GM12865 (cell line): ENCODE measurements at places on chromosomes 16 and 17.

DNA sequence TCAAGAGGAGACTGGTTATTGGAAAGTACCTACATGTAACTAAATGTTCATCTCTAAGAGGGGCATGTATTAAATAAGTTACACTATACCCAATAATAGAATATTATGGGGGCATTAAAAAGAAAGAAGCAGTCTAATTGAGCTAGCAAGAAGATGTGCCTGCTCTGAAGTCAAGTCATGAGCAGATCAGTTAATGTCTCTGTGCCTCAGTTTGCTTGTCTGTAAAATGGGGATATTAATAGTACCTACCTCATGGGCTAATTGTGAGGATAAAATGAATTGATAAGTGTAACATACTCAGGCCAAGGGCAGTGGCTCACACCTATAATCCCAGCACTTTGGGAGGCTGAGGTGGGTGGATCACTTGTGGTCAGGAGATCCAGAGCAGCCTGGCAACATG lies 3.0 kb downstream of the CNGB1 start:
- DNase-seq, result no peak

DNA sequence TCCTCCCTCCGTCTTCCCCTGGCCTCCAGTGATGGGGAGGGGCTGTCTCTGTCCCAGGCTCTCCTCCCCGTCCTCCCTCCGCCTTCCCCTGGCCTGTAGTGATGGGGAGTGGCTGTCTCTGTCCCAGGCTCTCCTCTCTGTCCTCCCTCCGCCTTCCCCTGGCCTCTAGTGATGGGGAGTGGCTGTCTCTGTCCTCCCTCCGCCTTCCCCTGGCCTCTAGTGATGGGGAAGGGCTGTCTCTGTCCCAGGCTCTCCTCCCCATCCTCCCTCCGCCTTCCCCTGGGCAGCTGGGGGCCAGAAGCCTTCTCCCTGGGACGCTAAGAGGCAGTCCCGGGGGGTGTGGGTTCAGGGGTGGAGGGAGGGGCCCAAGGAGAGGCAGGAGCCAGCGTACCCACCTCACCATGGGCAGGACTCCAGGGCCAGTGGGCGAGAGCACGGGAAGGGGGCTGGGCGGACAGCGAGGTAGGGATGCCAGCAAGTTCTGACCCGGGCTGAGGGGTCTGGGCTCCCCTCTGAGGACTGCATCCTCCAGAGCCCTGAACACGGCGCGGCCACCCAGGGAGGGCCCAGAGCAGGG lies 14.8 kb downstream of the UTS2R start:
- DNase-seq, result no peak

- DNase-seq, result no peak
These were observed 4.3 kb downstream of the UBE2G1 start for GRCh38 chr17:4362141-4362540.

GRCh38 chr16:57704011-57704904 lies 9.7 kb downstream of the DRC7 start:
- DNase-seq, result no peak

GRCh38 chr16:760065-760464 lies 469 bp upstream of the MSLN start:
- no peak for DNase-seq

GRCh38 chr17:18851201-18851600 lies 6.7 kb upstream of the PRPSAP2 start:
- no peak for DNase-seq

DNA sequence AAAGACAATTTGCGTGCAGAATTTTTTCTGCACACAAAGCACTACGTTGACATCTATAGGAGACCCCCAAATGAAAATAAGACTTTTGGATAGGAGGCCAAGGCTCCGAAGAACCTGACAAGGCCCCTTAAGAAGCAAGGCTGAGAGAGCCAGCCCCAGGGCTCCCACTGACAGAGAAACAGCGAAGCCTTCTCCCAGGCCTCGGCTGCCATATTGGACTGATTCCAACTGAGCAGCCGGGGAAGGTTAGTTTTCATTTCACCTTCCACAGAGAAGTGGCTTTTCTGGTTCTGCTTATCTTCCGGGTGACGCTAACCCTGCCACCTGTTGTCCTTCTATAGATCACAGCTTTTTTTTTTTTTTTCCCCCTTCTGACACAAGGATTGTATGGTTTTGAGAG lies 356.7 kb downstream of the SOX9 start:
- no peak for DNase-seq

DNA sequence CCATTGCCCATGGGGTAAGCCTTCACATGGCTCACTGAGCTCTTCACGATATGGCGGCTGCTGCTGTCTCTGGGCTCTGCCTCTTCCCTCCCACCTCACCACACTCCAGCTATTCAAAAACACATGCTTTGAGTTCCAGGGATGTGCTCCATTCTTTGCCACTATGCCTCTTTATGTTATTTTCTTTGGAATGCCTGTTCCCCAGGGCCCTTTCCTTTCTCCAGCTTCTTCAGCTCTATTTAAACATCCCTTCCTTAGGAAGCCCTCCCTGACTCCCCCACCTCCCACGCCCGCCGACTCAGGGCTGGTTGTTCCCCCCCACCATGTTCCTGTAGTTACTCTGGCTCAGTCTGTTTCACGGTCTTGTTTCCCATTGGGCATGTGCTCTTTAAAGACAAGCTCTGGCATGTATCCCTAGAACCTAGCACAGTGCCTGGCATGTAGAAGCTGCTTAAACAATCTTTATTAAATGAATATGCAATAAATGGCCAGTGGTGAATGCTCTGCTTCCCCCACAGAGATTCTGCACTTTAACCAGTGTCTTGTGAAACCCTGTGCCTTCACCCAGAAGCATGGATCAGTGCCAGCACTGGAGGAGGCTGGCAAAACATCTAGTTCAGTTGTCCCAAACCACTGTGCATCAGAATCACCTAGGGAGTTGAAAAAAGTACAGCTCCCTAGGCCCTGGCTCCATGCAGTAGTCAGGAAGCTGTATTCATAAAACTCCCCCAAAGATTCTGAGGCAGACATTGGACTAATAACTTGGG lies 6.9 kb downstream of the MYCBPAP start:
- DNase-seq, result no peak

DNA sequence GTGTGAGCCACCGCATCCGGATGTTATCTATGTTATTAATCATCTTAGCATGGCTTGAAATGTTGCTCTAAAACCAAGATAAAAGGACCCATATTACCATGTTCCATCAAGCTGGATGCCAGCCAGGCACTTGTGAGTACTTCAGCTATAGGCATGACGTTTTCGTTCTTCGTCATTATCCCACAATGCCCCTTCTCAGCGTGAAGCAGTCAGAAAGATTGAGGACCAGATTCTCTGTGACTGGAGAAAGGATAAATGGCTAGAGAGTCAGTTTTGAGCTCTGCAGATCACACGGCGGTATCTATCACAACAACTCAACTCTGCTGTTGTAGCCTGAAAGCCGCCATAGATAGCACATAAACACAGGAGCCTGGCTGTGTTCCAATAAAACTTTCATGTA lies 29.8 kb upstream of the LCMT1 start:
- no peak for DNase-seq

GRCh38 chr16:71919035-71919434 lies 23.7 kb downstream of the IST1 start:
- DNase-seq, result peak; percentile 69

- no peak for DNase-seq
These were observed 159.2 kb upstream of the CDH5 start for GRCh38 chr16:66207139-66207882.

DNA sequence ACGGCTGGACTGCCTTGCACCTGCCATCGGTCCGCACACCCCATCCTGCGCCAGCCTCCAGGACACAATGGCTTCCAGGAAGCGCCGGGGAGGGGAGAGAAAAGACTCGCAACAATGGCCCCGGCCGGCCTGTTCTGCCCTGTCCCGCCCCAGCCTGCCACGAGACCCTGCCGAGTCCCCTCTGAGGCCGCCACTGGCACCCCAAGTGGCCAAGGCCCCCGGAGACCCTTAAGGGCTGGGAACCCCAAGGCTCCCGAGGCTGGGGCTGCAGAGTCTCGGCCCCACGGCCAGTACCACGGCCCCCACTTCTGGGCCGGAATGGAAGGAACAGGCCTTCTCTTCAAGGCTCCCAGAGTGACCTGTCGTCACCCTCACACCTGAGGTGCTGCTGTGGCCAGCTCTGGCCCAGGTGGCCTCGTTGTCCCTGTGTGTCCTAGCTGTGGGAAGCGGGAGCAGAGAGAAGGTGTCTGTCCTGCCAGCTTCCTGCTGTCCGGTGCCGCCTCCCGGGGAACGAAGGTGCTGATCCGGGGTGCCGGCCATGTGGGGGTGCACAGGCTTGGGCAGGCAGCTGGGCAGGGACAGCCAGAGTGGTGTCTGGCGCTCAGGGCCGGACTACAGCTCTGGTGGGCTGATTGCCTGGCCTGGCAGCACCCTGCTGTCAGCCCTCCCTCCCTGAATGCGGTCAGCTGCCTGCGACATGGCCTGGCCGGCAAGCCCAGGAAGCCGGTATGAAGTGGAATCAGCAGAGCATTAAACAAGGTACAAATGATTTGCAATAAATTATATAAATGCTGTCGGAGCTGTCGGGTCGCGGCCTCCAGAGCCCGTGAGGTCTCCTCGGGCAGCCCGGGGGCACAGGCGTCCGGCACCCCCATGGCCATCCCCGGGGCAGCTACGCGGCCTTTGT lies 8.2 kb upstream of the CACNA1H start:
- DNase-seq, result no peak

DNA sequence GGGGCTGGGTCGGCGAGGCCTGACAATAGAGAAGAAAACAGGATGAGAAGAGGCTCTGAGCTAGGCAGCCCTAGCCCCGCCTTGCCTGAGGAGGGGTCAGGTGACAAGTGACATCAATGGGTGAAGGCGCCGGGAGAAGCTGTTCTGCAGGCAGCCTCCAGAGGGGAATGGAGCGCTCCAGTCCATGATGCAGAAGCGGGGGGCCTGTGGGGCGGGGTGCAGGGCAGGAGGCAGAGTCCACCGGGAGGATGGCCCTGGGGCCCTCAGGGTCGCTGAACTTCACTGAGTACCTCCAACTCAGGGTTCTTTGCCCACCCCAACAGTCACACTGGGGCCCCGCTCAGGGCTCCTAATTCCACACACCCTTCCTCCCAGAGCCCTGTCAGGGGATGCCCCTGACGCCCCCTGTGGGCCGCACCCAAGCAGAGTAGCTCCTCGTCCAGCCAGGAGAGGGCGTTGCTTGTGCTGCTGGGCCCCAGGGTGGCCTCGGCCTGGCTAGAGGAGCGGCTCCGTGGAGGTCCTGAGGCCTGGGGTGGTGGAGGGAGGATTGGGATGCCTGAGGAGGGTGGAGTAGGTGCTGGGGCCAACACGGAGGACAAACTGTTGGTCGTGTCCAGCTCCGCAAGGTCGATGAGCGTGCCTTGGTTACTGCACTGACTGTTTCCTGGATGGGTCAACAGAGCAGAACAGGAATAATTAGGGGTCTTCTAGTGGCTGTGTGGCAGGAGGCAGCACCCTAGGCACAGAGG lies 20.8 kb downstream of the GGA3 start:
- DNase-seq, result no peak

GRCh38 chr16:27965801-27966200 lies 97.7 kb downstream of the GSG1L start:
- DNase-seq, result no peak

GRCh38 chr16:12406158-12406557 lies 397.5 kb downstream of the CPPED1 start:
- no peak for DNase-seq

DNA sequence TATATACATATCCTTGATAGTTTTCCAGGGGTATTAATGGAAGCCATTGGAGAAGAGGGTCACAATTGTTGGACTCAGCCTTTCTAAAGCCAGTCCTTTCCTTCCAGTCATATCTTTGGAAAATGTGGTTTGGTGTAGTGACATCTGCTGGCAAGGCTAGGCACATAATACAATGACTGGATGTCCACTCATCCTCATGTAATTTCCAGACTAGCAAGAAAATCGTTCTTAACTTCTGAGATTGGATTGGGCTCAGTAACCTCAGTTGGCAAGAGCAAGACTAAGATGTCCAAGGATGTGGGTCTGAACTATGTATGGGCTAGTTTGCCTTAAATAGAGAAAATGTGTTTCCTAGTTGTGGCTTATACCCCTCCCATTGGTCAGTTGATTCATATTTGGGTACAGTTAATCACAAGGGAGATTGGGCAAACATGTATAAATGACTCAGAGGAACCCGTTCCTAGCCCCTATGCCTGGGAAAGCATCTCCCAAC lies 8.7 kb upstream of the KAT7 start:
- peak; percentile 55 for DNase-seq

DNA sequence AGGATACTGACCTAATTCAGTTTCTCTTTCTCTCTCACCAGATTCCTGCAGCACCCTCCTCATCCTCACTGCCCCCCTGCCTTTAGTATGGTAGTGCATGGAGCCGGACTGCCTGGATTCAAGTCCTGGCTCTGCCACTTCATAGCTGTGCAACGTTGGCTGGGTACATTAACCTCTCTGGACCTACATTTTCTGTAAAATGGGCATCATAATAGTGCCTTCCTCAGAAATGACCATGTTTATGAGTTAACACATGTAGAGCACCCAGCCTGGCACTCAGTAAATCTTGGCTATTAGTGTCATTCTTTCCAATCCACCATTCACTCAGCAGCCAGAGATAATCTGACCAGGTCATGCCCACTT lies 7.3 kb downstream of the UNC119 start:
- DNase-seq, result no peak

DNA sequence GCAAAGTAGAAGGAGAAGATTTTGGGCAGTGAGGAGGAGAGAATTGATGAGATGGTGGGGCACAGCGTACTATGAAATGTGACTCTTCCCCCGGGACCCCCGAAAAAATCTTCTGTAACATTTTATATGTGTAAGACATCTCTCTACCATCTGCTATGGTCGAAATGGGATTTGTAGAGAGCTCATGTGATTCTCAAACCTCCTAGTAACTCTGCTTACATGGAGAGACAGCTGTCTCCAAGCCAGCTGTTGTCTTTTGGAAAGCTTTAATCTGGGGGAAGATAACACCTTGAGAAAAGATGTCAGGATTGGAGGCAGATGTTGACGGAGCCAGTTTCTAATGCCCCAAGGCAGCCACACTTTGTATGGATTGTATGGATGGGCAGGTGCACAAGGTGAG lies 94.1 kb downstream of the PRKCB start:
- no peak for DNase-seq

DNA sequence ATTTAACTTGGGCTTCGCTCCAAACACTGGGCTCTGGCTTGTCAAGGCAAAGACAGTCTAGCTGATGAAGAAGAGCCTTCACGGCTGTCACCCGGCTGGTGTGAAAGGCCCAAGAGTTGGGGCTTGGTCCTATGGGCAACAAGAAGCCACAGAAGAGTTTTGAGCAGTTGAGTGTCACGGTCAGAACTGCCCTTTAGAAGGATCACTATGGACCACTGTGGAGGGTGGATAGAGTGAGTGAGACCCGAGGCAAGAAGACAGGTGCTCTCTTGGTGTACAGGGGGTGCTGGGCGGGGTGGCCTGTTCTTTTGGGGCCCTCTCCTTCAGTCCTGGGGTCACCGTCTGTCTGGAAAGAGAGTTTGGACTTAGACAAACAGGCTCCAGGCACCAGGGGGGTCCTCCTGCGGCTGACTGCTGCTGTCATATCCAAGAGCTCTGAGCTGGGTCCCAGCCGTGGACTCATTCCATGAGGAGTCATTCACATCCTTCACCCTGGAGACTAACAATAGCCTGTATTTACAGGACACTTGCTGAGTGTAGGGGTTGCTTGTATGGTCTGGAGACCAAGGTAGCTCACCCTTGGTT lies 2.4 kb downstream of the PIMREG start:
- no peak for DNase-seq

- DNase-seq, result no peak
These were observed 12.0 kb upstream of the MRC2 start for GRCh38 chr17:62615503-62615902.
